ENCODE measurements at places on chromosomes 6 and 20.
A peak's percentile ranks its signal among the peaks of the same experiment; 100 is the strongest.

DNA sequence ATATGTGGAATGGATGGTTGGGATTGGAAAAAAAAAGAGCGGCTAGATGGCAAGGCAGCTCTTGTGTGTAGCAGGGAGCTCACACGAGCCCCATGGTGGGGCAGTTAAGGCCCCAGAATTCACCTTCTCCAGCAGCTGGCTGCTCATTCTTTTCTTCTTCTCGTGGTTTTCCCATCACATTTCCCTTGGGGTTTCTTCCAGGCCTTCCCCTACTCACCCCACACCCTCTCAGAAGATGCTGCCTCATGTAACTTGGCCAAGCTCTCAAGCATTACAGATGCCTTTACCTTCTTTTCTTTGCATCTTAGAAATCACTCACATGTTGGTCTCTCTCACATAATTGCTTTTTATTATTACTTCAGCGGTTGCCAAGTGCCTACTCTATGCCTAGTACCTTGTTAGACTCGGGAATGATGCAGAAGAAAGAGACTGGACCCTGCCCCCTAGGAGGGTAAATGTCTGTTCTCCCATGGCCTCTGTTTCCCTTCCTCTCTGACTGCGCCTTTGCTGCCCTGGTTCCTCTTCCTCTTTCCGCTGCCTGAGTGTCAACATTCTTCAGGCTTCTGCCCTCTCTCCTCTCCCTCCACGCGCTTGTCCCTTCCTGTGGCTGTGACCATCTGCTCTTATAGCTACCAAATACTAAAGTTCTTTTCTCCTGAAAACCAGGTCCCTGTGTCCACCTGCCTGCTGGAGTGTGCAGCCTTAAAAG, 28.6 kb downstream of the PPARD start:
- DNase-seq: peak; percentile 23

DNA sequence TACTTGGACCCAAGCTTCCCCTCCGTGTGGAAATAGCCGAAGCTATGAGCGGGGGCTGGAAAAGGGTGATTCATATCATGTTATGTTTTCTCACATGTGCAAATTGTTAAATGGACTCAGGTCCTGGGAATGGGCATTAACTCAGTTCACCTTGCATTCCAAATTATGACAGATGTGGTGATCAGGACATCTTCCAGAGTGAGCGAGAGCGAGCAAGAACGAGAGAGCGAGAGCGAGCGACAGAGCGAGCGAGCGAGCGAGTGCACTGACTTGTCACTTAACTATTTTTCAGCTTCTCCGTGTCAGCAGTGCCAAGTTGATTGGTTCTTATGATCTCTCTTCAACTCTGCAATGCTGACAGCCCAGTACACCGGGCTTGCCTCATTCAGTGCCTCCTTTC, 437.4 kb upstream of the NRSN1 start:
- no peak for DNase-seq

- DNase-seq: no peak
These were observed 187.0 kb downstream of the PLCB1 start for GRCh38 chr20:8318965-8319625.

GRCh38 chr6:108102965-108103364, 28.4 kb upstream of the OSTM1 start:
- DNase-seq: no peak

GRCh38 chr6:98920904-98921431, 26.8 kb downstream of the FBXL4 start:
- no peak for DNase-seq

- no peak for DNase-seq
These were observed 36.1 kb downstream of the KIF16B start for GRCh38 chr20:16537025-16537665.

GRCh38 chr6:110560239-110561007, 84.0 kb upstream of the SLC22A16 start:
- no peak for DNase-seq

- peak; percentile 65 for DNase-seq
These were observed 3.5 kb downstream of the NDUFAF5 start for GRCh38 chr20:13788167-13788834.

DNA sequence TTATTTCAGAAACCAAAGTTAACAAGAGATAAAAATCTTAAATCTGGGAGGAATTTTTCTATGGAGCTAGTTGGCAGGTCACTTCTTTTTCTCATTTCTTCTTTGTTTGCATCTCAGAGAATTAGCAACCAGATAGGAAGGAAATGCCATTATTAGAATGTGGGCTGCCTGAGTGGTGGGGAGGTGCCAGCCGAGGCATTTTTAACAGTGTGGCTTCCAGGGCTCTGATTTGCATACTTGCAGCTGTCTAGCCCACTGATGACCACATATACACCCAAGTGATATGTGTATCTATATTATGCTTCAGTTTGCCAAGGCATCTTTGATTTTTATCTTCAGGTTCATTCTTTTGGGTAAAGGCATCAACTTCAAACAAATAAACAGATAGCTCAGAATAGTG, 206.7 kb downstream of the CLIC5 start:
- no peak for DNase-seq

DNA sequence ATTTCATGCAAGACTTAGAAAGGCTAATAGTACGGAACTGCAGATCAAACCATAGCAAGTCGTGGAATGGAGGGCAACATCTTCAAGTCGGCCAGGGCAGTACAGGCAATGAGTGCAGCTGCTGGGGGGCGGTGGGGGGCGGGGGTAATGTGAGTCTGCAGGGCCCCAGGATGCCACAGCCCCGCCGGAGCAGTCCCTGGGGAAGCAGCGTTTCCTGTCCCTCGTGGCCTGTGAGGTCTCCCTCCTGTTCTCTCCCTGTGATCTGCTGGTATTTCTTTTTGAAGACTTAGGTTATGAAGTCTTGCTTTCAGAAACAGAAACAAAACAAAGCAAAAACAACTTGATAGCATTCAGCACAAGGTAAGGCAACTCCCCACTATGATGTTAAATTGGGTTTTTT, 351.9 kb downstream of the FOXA2 start:
- no peak for DNase-seq

DNA sequence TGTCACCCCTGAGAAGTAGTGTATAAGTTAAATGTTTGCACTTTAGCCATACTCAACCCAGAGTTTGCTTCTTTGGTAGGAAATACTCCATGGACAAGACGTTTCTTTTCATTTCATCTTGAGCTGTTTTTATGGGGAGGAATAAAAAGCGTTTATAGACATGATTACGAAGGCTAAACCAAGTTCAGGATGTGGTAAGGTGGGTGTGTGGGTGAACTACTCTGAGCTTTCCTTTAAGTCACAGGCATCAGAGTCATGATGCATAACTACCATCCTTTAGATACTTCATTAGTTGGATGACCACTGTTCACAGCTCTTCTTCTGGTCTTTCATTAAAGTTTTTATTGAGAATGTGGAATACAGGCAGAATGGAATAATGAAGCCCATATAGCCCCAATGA, 48.9 kb downstream of the EBF4 start:
- no peak for DNase-seq

DNA sequence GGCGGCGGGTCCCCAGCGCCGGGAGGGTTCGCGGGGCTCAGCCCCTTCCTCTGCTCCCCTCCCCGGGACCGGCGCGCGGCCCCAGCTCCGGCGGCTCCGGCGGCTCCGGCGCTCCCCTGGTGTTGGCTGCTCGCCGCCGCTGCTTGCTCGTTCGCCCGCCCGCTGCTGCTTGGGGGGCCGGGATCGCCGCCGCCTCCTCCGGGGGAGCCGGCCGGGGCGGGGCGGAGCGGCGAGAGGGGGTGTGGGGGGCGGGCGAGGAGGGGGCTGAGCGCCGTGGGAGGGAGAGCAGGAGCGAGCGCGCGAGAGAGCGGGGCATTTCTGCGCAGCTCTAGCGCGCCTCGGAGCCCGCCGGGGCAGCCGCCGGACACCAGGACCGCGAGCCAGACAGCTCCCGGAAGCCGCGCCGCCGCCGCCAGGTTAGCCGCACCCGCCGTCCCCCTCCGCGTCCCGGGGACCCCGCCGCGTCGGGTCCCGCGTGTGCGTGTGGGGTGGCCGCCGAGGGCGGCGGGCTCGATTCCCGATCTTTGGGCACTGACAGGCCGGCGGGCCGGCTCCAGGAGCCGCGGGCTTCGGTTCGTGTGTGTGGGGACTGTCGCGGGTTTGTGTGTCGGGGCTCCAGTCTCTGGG, 62.0 kb upstream of the EPB41L1 start:
- DNase-seq: no peak

GRCh38 chr6:80094017-80094416, 12.5 kb upstream of the BCKDHB start:
- DNase-seq: peak; percentile 18

DNA sequence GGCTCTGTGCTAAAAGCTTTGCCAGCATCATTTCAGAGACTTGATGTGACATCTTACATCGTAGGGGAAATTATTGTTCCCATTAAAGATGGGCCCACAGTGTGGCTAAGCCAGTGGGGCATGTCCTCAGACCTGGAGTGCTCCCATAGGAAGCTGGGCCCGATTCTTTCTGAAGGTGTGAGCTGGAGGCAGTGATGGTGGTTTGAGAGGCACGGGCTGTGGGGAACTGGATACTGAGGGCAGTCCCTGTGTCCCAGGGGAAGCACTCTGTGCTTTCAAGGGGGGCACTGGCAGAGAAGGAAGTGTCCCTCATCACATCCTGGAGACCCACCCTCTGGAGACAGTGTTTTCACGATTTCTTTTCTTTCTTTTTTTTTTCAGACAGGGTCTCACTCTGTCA, 8.6 kb upstream of the FAM110A start:
- no peak for DNase-seq

- DNase-seq: no peak
These were observed 5.2 kb upstream of the SLC22A7 start for GRCh38 chr6:43292763-43293318.

DNA sequence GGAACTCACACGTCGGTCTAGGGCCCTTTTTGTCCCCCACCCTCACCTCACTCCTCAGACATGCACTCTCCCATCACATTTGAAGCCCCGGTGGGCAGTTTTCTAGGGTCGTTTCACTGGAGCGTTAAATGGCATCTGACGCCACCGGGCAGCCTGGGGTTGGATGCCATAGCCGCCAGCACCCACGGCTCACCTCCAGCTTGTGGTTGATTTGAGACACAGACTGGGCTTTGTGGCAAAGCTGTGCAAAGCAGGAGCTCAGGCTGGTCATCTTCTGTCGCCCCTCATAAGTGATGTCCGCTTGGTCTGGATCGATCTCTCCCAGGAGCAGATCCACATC, 530 bp downstream of the GOPC start:
- no peak for DNase-seq

DNA sequence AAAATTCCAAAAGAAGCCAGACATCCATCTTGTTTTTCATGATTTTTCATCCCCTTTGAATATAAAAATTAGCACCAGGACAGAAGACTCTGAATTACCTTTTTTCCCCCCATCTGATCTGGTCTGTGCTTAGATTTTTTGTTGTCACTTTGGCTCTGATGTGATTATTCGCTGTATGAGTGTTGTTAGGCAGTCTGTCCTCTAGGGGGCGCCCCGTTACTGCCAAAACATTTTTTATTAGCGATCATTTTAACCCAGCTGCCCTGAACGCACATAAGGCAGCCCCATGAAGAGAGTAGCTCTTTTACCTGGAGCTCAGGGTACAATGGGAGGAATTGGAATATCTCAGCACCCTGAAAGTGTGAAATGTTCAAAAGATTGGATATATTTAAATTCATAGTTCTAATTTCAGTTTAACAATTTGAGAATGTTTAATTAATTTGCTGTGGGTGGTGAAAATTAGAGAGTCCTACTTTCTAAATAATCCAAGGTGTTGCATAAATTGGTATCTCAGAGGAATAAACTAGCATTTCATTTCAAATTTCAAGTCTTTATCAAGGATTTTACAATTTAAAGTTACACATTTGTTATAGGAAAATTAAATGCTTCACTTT, 60.8 kb downstream of the PRPH2 start:
- DNase-seq: peak; percentile 58

GRCh38 chr6:155417454-155417853, 38.2 kb downstream of the NOX3 start:
- no peak for DNase-seq

DNA sequence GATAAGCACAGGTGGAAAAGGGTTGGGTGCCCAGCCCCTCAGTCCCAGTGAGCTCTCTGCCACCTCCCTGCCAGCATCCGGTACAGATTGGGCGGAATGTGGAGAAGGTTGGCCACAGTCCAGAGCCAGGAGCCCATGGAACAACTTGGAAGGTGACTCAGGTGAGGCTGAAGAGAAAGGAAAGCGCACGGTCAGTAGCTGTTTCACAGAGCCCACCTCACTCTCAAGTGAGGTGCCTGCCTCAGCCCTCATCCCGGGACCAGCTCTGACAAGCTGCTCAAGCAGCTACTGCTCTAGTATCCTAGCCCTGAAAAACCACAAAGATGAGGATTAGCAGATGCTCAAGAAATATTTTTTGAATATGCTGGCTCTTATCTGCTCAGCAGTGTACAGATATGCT, 1.1 kb upstream of the MMP24OS start:
- DNase-seq: peak; percentile 17

GRCh38 chr6:41748542-41748941, 1.3 kb upstream of the PGC start:
- DNase-seq: no peak

DNA sequence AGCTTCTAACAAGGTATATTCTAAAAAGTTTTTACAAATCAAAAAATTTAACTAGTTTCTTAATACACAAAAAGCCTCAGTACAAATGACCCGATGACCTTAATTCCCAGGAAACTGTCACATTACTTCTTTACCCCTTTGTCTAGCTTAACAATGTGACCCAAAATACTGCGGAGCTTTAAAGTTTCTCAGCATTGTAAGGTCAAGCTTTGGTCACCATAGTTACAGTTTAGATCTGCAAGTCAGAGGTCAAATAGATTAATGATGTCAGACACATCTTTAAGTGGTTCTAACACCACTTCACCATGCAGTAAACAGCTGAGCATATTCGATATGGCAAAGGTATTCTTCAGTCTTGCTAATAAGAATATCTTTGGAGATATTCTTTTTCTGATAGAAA, 36.8 kb upstream of the FLRT3 start:
- DNase-seq: no peak

GRCh38 chr20:32912688-32913087, 54.0 kb downstream of the EFCAB8 start:
- DNase-seq: no peak

- no peak for DNase-seq
These were observed 446.1 kb upstream of the MARCKS start for GRCh38 chr6:113411011-113411410.

DNA sequence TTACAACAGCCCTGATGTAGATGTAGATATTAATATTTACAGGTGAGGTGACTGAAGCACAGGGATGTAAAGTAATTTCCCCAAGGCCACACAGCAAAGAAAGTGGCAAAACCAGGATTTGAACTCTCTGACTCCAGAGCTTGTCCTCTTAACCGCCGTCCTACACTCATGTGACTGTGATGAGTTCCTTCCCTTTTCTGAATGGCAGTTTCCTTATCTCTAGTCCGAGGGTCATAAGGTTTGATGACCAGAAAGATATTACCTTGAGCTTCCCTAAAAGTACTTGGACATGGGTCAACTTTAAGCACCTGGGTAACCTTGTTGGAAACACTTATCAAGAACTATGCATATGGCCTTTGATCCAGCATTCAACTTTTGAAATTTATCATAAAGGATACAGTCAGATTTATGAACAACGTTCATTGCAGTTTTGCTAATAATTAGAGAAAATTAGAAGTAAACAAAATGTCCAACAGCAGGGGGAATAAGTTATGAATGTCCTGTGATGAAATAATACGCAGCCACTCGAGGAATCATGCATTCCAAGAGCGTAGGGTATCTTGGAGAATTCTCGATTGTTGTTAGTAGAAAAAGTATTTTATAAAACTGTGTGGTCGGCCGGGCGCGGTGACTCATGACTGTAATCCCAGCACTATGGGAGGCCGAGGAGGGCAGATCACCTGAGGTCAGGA, 2.3 kb upstream of the TLDC2 start:
- no peak for DNase-seq

GRCh38 chr6:82693094-82693493, 329.5 kb downstream of the TPBG start:
- DNase-seq: no peak

GRCh38 chr20:5481872-5482271, 165.1 kb upstream of the PROKR2 start:
- DNase-seq: no peak
